ENCODE measurements at places on chromosomes 1 and 21.

DNA sequence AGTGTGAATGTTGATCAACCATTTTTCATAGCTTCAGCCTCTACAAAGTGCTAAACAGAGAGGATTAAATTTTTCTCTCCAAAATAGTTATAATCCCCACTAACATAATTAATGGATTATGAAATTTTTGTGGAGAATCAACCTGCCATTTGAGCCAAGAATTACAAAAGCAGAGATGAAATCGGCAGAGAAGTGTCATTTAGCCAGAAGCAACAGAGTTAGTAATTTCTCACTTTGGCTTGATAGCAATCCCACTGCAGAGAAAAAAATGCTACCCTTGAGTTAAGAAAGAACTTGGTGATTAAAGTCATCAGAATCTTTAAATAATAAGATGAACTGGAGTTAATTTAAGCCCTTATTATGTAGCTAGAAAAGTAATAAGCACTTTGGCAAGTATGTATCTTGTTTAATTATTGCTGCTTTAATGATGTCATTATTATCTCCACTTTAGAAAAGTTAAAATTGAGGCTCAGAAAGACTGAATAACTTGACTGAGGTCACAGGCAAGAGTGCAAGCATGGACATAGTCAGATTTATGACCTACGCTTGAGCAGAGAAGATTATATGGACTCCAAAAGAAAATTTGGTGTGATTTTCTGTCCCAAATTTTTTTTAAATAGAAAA is 37.3 kb downstream of the RGS4 start:
- no peak for DNase-seq

GRCh38 chr1:225695578-225696337 is 42.8 kb upstream of the ENAH start:
- no peak for DNase-seq

- DNase-seq: no peak
These were observed 29.0 kb downstream of the PTAFR start for GRCh38 chr1:28147264-28148094.

DNA sequence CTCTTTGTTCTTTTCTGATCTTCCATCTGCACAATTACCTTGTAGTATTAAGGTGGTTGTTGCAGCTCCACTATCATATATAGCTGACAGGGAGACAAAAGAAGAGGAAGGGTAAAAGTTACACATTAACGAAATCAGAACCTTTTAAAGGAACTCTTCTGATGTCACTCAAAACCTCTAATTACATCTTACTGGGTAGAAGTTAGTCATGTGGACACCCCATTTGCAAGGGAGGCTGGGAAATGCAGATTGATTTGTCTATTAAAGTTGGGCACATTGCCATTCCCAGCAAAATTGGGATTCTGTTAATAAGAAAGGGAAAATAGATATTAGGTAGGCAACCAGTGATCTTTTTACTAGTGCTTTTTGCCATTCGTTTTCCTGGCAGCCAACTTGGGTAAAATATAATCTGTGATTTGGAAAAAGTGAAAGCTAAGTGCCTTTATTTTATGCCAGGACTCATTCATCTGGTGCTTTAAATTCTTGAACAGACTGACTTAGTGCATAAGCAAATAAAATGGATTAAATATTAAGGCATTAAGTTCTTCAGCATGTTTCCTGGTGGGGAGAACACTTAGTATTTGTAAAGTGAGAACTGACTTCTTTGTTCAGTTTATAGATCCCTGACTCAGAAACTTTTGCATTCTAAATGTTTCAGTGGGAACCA is 71.3 kb downstream of the DNM3 start:
- no peak for DNase-seq

DNA sequence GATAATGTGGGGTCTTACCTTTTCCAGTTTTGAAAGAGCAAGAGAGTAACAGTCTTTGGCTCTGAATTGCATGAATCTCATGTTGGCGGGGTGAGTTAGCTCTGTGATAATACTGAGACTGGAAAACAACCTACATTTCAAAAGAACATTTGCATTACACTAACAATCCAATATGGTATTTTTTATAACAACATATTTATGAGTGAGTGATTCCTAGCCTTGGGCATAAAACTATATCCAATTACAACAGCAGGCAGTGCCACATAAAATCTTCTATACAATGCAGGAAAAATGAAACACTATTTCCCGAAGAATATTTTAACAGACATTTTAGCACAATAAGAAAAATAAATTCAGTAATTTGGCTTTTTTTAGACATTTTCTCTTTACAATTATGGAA is 303.0 kb downstream of the KCNT2 start:
- no peak for DNase-seq

DNA sequence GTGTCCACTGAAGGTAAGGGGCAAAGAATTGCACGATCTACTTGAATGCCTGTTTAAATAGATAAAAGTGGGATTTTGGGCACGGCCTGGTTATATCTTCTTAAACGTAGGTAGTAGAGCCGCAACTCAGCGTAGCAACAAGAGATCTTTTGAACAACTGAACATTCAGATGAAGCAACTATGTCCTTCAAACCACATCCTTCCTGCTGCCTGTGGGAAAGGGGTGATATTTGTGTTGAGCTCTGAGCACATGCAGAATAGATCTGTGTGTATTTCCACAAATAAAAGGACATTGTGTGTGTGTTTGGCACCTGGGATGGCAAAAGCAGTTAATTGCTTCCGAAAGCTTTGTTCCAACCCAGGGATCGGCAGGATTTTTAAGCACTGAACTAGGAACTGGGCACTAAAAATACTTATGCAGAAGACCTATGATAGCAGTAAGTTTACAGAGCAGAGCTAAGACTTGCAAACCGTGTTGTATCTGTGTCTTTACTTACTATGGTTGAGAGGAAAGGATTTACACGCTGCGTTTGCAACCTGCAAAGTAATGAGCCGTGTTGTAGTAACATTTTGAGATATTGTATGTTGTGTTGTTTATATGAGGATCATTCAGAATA is 333.4 kb downstream of the CHRM3 start:
- DNase-seq: no peak
